ENCODE measurements at places on chromosomes 16 and 17. TPM values are rescaled to one million over a fixed set of nuclear protein-coding genes. Genes with fewer than 3 reads are reported as not detected.

- DNase-seq = no peak
Observed at GRCh38 chr17:28199115-28199514, 119.9 kb upstream of the TMEM97 start.

GRCh38 chr17:6780001-6780400 lies 4.0 kb downstream of the FBXO39 start:
- no peak for DNase-seq

GRCh38 chr16:60727851-60728250 lies 1308.4 kb downstream of the CDH8 start:
- DNase-seq = no peak

- peak; percentile 24 for DNase-seq
Observed at GRCh38 chr17:2724784-2725164, 13.2 kb upstream of the CLUH start.

- DNase-seq = no peak
Observed at GRCh38 chr17:43406676-43407645, 8.2 kb downstream of the ARL4D start.

DNA sequence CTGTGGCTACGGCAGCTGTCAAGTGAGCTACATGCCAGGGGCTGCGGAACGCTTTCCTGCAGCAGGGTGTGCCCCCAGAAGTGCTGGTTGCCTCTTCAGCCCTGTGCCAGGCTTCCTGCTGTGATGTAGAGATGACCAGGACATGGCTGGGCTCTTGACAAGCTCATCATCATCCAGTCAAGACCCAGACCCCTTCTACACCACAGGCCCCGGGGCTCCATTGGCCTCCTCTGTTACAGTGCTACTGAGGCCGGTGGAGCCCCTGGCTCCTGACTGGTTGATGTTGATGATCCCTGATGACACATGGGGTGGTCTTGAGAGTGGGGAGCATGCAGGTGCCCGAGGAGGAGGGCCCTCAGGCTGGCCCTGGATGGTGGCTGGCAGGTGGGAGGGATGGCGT lies 50.1 kb downstream of the B9D1 start:
- no peak for DNase-seq

DNA sequence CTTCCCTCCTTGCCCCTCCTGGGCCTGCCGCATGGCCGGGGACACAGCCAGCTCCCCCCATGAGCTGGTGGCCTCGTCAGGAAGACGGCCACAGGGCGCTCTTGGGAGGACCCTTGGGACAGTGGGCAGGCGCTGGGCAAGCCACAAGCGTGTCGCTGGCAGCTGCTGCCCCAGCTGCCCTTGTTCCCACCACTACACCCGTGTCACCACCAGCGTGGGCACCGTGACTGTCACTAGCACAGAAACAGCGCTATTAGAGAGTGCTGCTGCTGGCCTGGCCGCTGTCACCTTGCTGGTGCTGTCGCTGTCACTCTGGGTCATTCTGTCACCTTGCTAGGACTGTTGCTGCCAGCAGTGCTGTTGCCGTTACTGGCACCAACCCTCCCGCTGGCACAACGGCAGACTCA lies 47.2 kb downstream of the ZFPM1 start:
- no peak for DNase-seq

GRCh38 chr17:48023400-48024148 lies 14.0 kb downstream of the COPZ2 start:
- DNase-seq = no peak

DNA sequence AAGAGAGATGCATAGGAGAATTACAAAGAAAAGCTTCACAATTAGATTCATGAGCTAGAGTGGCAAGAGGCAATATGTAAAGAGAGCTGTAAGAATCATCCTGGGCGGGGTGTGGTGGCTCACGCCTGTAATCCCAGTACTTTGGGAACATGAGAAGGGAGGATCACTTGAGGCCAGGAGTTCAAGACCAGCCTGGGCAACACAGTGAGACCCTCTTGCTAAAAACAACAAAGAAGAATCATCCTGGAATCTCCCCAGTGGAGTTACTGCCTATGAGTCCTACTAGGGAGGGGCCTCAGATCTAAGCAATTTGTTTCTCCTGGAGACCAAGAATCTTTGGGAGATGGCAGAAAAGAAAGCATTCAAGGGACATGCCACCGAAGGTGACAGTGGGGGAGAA lies 119.1 kb downstream of the HIC1 start:
- DNase-seq = no peak

DNA sequence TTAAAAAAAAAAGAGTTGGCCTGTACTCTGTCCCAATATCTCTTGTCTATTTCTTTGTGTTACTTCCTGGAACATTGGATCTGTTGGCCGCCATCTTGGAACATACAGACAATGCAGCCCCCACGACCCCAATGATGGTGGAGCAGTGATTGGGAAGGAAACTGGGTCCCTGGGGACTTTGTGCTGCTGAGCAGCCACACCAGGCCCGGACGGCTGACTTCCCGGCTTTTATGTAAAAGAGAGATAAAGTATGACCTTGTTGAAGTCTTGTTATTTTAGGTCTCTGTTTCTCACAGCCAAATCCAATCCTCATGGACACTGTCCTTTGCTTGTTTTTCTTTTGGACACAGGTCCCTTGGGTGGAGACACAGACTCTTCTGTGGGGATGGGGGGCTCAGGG lies 204.5 kb downstream of the SALL1 start:
- no peak for DNase-seq

DNA sequence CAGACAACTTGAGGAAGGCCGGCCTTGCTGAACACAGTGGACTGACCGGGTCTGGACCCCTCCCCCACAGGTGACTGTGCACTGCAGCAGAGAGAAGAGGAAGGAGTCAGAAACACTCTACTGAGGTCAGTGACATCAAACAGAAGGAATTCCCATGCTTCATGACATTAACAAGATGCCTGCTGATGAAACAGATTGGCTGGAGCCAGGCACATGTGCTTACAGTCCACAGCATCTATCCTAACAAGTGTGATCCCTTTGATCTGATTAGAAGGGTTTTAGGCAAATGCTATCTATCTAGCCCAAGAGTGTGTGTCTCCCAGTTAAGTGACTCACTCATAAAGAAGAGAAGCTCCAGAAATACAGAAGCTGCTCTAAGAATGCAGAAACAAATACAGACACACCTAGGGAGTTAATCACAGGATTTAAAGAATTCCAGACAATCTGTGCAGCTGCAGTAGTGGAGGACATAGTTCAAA lies 90.2 kb downstream of the SYCE1L start:
- DNase-seq = no peak

DNA sequence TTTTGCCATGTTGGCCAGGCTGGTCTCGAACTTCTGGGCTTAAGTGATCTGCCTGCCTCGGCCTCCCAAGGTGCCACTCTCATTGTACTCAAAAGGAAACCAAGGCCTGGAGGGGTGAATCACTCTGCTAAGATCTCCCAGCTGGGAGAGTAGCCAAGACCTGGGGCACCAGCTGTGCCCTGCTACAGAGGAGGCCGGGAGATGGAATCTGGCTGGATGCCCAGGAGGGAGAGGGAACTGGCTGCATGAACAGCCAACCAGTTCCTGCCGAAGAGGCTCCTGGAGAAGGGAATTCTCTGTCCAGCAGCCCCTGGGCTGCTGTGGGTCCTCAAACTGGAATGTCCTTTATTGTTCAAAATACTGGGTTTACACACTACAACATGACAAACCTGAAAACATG lies 238.7 kb upstream of the CIBAR2 start:
- no peak for DNase-seq

DNA sequence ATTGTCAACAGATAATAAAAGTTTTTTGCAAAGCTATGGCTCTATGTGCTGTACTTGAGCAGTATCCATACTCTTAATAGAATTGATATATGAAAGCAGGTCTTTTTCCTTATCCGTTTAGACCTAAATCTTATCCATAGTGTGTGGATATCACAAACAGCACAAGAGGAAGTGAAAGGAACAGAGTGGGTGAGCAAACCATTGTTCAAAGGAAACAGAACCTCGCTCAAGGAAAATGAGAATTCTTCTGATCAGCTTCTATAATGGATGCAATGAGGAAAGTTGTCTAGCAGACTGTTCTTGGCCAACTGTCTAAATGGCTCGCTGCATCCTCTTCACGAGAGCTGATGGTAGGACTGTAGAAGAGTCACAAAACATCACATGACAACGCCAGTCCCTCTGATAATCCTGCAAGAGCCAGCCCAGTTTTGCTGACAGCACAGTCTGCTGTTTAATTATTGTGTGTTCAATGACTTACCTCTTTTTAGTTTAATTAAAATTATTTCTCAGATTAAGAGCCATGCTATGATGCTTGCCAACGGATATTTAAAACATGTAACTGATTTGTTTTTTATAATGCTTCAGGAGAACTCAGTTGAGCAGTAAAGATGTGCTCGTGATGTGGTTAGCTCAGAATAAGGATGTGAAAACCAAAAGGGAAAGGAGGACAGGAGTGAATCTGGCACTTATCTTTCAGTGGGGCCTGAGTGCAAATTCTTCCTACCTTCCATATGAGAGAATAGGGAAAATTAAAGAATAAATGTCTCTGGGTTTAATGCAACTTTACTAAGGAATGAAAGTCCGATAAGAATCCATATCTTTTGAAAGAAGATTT lies 38.5 kb downstream of the WWOX start:
- DNase-seq = no peak

DNA sequence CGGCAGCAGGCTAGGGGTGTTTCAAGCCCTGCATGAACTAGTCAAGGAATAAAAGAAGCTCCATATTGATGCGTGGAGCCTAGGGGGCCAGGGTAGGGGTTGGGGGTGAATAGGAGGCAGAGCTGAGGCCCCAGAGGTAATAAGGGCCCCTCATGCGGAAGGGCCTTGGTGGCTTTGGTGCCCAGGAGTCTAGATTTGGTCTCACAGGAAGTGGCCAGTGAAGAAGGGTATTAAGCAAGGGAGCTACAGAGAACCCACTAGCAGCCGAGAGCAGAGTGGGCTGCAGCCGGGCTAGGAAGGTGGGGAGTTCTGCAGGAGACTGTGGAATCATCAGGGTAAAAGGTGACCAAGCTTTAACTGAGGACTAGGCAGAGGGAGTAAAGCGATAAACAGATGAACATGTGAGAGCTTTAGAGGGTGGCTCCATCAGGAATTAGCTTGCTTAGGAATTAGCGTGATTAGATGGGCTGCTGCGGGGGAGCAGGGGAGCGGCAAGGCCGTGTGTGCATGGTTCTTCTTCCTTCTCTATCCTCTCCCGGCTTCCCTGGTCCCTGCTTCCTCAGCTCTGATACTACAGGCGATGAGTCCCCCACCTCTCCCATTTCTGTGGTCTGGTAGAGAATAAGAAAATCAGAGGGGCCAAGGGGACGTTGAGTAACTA lies 9.8 kb downstream of the GNGT2 start:
- no peak for DNase-seq

DNA sequence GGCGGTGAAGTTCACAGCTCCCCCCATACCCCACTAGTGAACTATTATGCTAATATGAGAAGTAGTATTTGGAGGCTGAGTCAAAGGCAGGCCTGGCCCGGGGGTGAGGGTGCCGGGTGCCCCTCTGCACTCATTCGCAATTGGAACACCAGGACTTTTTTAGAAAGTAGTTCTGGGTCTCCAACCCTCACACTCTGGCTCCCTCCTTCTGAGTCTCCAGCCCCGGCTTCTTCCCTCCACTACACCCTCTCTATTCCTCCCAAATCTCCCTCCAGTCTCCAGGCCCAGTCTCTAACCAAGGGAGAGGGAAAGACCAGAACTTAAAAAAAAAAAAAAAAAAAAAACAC lies 11.3 kb upstream of the HOXB2 start:
- DNase-seq = no peak

DNA sequence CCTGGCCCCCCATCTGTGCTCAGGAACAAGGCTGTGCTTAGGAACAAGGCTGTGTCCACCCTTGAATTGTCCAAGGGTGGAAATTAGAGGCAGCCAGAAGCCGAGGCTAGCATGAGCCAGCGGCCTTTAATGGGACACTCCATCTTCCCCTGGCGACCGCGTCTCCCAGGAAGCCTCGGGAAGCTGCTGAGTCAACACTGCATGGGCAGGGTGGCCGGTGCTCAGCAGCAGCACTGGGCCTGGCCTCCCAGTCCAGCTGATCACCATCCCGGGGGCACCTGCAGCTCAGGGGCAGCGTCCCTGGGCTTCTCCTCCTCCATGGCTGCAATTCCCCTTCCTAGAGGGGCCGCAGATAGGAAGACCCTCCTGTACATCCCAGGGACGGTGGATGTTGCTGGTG lies 180.8 kb downstream of the ENGASE start:
- no peak for DNase-seq

- no peak for DNase-seq
Observed at GRCh38 chr16:61681673-61682072, 354.6 kb downstream of the CDH8 start.

GRCh38 chr16:26155221-26155620 lies 463.5 kb downstream of the HS3ST4 start:
- no peak for DNase-seq

- DNase-seq = no peak
Observed at GRCh38 chr17:77182205-77183172, 41.7 kb downstream of the SEC14L1 start.

- no peak for DNase-seq
Observed at GRCh38 chr16:65975049-65975708, 391.3 kb upstream of the CDH5 start.

DNA sequence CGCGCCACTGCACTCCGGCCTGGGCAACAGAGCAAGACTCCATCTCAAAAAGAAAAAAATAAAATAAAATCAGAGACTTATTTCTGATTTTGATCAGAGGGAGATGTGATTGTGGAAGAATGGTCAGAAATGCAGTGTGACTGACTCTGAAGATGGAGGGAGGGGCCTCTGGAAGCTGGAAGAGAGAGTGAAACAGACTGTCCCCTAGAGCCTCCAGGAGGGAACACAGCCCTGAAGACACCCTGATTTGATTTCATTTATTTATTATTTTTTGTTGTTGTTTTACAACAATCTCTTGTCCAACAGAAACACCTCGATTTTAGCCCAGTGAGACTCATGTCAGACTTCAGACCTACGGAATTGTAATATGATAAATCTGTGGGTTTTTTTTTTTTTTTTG lies 26.1 kb downstream of the BCL7C start:
- DNase-seq = no peak

GRCh38 chr17:49557312-49558024 lies 18.2 kb upstream of the NXPH3 start:
- no peak for DNase-seq

DNA sequence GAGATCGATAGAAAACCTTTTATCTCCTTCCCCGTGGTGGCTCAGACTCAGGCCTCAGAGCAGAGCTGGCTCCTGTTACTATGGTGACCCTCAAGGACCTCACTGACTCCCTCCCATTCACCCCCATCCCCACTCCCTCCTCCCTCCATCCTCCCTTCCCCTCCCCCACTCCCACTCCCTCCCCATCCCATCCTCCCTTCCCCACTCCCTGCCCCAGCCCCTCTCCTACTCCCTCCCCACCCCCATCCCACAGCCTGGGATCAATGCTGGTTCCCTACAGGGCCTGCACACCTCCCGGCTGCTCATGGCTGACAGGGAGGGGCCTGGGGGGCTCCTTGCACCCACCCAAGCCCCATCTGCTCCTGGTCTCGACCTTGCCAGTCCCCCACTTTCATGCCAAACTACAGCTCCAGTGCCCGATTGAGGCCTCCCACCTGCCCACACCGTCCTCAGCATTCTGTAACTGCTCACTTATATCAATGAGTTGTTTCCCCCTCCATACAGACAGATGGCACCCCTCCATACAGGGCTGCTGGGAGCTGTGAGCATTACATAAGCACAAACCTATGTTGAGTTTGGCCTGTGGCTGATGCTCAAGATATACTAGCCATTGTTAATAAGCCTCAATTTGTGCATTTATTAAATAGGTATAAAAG lies 11.6 kb upstream of the RAI1 start:
- no peak for DNase-seq

CBLN1 gene
- total RNA-seq = not detected

SDR42E1 gene
- 3.9 TPM for total RNA-seq

WFDC1 gene
- total RNA-seq = not detected

PARD6A gene
- 11.5 TPM for total RNA-seq

TP53TG3 gene
- not detected for total RNA-seq

GAS2L2 gene
- not detected for total RNA-seq

SMPD3 gene
- 0.07 TPM for total RNA-seq

PEMT gene
- 39.2 TPM for total RNA-seq

All from activated T-helper 2 cell treated with anti-CD3 and anti-CD28 coated beads, Interferon-gamma antibody, Interleukin-2, Interleukin-4, amounts not matched to agents 10 μg/mL and 5 μg/mL and 100 μg/mL, durations not matched to agents 14 hours and 24 hours and 36 hours (primary cell).